AG04449 (cell line): ENCODE measurements at places on chromosomes 2 and 18.

- no peak for DNase-seq
Observed at GRCh38 chr18:34981487-34981886, 59.7 kb upstream of the MAPRE2 start.

DNA sequence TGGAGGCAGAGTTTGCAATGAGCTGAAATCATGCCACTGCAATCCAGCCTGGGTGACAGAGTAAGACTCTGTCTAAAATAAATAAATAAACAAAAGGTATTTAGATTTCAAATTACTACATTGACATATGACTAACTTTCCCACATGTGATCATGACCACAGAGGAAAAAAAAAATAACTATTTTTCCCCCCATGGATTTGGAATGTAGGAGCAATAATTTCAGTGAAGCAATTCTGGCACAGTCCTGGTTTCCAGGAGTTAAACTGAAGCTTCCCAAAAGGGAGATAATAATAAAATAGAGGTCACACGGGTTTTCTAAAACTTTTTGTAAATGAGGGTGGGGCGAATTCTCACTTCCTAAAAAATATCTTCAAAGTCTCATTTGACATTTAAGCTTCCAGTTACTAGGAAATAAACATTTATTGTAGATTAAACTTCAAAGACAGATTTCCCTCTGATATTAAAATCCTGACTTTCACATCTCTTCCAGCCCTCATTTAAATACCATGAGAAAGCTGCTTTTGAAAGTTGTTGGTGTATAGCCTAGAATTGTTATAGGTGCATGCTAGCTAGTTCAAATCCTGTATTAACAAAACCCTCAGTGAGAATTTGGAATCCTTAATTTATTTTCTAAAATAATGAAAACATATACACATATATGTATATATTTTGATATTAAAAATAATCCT is 20.7 kb downstream of the SLC19A3 start:
- no peak for DNase-seq

DNA sequence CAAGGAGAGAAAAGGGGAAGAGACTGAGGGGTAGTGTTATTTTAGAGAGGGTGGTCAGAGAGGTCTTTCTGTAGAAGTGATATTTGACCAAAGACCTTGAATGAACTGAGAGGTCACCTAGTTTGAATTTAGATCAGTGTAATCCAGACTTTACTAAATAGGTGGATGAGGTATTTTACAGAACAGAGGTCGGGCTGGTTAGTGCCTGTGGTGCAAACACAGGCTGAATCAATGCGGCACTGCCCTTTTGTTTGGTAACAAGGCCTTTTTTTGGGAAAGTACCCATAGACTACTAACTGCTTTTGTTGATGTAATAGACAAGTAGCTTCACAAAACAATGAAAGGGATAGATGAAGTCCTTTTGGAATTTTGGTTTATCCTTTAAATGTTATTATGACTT is 15.9 kb downstream of the RAPGEF4 start:
- no peak for DNase-seq

DNA sequence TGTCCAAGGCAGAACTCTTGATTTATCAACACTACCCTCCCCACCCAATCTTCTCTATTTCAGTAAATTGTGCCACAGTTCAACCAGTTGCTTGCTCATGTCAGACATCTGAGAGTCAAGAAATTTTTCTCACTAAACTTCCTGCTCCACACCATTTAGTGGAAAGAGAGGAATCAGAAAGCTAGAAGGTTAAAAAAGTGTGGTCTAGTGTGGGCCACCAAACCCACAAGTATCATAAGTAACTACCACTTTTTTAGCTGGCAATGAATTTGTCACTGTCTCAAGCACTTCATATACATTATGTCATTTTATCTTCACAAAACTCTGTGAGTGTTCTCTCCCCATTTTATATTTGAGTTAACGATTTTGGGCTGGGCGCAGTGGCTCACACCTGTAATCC is 16.6 kb upstream of the MSTN start:
- DNase-seq = no peak

DNA sequence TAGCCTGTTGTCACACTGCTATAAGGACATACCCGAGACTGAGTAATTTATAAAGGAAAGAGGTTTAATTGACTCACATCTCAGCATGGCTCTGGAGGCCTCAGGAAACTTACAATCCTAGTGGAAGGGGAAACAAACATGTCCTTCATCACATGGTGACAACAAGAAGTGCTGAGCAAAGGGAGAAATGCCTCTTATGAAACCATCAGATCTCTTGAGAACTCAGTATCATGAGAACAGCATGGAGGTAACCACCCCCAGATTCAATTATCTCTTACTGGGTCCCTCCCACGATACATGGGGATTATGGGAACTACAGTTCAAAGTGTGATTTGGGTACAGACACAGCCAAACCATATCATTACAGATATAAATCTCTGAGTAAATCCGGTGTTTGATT is 148.7 kb downstream of the PRPF40A start:
- no peak for DNase-seq

DNA sequence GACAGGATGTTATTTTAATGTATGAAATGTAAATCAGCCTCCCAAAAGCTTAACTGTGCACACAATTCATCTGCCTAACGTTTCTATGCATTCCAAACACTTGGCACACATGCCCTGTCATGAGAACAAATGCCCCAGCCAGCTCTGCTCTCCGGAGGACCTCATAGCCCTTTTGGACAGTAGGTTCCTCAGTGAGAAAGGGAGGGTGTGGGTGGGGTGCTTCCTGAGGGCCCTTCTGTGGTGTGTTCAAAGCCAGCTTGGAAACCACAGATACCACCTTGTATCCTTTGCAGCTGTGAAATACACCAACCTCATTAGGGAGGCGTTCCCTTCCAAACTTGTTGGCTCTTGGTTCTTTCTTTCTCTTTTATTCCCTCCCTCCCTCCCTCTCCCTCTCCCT is 102.2 kb upstream of the ASB18 start:
- DNase-seq = no peak

GRCh38 chr18:48620071-48620470 is 81.2 kb downstream of the CTIF start:
- DNase-seq = no peak

- DNase-seq = no peak
Observed at GRCh38 chr2:239721531-239721930, 303.6 kb downstream of the NDUFA10 start.

- no peak for DNase-seq
Observed at GRCh38 chr2:106798826-106799552, 87.0 kb downstream of the ST6GAL2 start.
